Pons (tissue), 1 donor: ENCODE measurements at places on chromosomes 16 and 17.

- DNase-seq = peak; percentile 33
Measured at GRCh38 chr17:44400226-44400847, 10.9 kb upstream of the ITGA2B start.

GRCh38 chr17:18093616-18094408, 6.1 kb downstream of the DRG2 start:
- no peak for DNase-seq

GRCh38 chr17:67215991-67216421, 29.0 kb downstream of the HELZ start:
- DNase-seq = no peak

DNA sequence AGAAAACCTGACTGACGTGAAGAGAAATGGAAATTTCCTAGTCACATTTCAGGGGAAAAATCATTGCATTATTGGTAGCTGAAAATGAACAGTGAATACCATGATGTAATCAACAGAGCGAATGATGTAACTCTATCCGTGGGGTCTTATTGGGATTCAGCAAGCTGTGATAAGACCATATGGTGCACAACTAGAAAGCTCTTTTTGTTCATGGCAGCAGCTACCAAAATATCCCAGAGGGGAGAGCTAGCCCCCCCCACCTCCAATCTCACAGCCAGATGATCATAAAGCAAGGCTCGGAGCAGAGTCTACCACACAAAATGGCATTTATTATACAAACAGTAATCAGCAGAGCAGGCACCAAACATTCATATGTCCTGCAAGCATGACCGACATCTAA, 22.2 kb upstream of the DNAH17 start:
- DNase-seq = no peak

GRCh38 chr17:64968652-64969501, 49.6 kb upstream of the LRRC37A3 start:
- DNase-seq = no peak

DNA sequence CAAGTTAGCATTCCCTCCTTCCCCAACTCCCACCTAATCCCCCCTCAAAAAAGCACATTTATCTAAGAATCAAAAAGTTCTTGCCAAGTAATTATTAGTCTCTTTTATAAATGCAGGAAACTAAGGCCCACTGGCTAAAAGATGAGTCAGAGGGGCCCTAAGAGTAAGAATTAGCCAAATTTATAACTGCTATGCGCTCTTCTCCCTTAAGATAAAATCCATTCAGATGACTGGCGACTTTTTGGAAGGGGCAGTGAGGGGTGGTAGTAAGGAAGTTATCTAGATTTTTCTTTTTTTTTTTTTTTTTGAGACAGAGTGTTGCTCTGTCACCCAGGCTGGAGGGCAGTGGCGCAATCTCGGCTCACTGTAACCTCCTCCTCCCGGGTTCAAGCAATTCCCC, 17.1 kb downstream of the ZNF652 start:
- no peak for DNase-seq

GRCh38 chr16:17227278-17227677, 243.5 kb downstream of the XYLT1 start:
- DNase-seq = no peak

DNA sequence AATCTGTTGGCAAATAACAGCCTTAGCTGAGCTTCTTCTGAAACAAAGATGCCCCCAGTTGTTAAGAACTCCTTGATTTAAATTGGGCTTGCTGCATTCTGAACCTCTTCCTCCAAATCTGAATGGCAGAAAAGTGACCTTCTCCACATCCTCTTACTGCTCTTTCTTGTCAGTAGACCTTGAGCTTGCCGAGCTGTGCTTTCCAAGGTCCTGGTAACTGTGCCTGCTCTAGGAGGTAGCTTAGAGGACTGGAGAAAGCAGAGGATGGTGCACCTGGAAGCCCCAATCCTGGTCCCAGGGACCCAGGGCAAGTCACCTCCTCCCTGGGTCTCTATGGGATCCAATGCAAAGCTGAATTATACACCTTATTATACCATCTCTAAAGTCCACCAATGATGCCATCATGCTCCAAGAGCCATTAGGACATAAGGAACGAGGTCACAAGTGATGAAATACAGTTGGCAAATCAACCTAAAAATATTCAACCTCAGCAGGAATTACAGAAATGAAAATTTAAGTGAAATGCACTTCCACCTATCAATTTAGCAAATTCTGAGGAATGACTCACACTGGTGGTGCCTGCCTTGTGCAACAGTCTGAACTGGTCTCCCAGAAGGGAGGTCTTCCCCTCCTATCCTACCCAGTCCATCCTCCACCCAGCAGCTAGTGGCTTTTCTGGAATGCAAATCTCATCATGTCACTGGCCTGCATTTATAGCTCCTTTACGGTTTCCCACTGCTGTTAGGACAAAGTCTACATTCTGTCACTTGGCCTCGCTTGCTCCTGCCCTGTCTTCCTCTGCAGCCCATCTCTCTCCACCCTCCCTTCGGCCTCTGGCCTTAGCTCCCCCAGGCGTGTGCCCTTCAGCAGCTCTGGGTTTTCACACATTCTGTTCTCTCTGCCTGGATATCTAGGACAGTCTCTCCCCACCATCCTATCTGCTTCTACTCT, 36.6 kb downstream of the TOM1L2 start:
- no peak for DNase-seq

DNA sequence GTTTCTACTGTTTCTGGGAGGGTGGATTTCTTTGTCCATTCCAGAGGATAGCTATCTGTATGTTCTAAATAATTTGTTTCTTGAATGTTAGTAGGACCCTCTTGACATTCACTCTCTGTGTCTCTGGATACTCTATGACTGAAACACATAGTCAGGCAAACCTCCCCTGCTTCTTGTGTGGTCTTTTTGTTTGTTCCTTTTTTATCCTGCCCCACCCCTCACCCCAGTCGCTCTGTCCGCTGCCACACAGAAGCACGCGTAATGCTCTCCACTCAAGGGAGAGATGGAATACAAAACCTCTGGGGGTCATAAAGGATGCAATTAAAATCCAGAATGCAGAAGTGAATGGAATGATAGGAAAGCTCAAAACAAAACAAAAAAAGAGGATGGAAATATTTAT, 253.1 kb downstream of the RBFOX1 start:
- no peak for DNase-seq

- no peak for DNase-seq
Measured at GRCh38 chr17:46822388-46822921, 4.0 kb upstream of the WNT3 start.

DNA sequence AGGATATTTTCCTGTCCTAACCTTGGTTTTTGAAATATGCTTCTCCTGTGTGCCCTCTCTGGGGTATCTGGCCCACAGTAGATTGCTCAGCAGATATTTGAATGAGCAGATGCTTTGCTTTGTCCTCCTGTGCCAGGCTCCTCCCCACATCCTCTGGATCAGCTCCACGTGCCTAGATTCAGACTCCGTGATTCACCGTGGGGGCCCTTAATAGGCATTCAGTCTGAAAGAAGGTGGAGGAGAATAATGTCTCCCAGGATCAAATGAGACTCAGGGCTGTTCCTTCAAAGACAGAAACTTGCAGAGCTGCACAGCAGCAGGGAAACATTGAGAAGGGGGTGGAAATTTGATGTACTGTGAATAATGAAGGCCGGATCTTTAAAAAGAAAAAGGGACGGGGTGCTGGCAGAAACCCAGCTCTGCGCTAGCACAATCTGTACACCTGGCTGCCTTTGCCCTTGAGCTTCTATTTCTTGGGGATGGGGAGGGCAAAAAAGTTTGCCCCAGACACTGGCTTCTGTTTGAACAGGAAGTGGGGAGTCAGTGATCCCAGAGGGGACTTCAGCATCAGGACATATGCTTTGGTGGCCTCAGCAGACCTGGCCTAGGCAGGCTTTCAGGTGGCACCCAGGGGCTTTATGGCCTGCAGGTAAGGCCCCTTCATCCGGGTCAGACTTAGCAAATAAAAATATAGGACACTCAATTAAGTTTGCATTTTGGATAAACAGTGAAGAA, 15.9 kb upstream of the SLC12A3 start:
- no peak for DNase-seq

DNA sequence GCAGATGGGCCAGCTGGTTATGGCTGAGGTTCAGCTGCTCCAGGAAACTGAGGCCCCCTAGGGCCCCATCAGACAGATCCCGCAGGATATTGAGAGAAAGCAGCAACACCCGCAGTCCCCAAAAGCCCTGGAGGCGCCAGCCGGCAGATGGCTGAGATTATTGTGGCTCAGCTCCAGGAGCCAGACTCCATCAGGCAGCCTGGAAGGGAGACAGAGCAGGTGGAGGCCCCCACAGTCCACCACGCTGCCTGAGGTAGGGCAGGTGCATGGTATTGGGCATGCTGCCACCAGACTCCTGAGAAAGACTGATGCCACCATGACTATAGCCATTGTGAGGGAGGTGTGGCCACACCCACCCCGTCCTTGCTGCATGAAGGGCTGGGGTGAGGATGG, 9.5 kb upstream of the TMEM101 start:
- DNase-seq = no peak

- no peak for DNase-seq
Measured at GRCh38 chr17:42387661-42388380, 421 bp downstream of the STAT3 start.

DNA sequence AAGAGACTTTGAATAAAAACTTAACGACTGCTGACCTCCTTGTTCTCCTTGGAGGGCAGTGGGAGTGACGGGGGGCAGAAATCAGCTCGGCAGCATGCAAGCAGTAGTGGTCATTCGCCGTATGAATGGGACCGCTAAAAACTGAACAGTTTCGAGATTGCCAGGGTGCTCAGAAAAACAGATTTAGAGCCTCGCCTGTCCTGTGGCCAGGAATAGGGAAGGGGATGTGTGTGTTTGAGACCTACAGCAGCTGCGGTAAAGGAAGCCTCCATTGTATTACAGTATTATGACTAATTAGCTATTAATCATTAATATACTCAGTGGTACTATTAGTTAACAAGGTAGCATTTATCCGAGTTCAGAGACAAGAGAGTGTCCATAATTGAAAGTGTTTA, 670 bp upstream of the ZNF652 start:
- peak; percentile 28 for DNase-seq

DNA sequence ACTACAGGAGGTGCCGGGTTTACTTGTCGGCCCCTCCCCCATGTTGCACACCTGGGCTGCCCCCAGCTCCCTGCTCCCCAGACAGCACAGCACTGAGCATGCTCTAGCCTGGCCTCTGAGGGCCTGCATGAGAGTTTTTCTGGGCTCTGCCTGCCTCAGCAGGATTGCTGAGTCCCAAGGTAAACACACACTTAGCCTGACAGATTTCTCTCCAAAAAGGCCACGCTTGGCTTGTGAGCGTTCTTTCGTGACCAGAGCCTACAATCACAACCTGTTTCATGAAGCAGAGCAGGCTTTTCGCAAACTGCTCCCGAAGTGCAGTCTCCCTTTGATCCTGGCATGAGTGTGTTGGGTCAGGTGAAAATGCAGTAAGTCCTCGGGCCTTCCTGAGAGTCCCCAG, 9.8 kb upstream of the CD300E start:
- DNase-seq = no peak

DNA sequence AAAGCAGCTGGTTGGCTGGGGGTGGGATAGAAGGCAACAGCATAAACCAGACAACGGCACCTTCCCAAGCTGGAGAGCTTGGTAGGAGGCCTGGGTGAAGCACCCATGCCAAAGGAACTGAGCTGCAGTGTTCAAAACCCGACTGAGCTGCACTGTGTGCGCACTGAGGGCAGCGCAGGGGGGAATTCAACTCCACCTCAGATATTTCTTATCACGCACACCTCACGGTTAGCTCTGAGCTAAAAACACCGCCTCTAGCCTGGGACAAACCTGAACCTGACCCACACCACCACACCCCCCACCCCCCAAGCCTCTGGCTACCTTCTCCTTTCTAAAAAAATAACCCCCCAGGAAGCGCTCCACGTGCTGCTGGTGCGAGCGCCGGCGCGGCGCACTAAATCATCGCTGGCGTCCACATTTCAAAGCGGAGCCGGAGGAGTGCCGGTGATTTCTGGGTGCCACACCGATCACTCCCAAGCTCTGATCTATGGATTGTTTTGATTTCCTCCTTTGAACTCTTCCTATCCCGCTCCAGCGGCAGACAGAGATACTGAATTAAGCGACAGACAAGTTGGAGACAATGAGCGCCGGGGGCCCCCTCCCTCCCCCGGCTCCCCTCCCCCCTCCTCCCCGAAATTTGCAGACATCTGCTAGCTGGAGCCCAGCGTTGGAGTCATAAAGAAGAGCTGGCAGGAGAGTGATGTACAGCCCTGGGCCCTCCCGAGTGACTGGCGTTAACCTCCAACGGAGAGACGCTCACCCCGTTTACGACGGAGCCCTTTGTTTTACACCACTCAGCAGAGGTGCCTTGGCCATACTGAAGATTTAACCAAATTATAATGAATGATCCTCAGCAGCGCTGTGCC, 85.0 kb downstream of the NOG start:
- no peak for DNase-seq

DNA sequence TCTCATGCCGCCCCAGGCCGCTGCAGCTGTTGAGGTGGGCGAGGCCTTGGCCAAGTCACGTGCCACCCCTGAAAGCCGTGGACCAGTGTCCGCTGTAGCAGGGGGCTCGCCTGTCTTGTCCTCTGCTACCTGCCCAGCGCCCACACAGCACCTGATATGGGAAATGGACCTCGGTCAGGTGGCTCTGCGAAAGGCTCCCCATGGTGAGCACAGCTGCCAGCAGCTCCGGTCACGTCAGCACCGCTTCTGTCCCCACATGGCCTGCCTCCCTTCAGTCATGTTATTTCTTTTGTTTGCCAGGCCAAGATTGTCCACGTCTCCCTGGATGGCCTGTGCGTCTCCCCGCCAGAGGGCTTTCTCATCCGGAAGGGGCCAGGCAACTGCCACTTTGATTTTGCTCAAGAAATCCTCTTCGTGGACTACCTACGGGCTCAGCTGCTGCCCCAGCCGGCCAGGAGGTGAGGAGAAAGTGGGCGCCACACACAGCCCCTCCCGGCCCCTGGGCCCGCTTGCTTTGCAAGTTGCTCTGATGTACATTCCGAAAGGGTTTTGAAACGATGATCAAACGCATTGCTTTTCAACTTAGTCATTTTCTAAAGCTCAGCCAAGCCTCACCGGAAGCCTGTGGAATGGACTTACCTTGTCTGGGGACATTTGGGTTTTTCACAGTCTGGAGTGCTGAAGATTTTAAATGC, 219.8 kb downstream of the KATNIP start:
- no peak for DNase-seq

DNA sequence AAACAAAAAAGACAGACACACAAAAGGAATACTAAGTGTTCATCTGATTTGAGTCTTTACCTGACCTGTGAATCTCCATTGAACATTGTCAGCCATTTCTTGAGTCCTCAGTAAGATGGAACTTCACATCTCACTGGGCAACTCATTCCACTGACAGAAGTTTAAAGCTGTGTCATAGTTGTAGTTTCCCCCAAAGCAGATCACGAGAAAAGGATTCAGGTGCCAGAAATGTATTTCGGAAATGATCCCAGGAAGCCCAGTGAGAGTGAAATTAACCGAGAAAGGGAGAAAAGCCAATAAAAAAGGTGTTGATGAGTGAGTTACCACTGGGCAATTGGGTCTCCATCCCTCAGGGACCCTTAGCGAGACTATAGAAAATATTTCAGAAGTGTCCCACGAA, 6.5 kb downstream of the CHD9 start:
- no peak for DNase-seq

- DNase-seq = no peak
Measured at GRCh38 chr17:18851201-18851600, 6.7 kb upstream of the PRPSAP2 start.

- DNase-seq = no peak
Measured at GRCh38 chr16:56206951-56207350, 15.7 kb downstream of the GNAO1 start.
